ENCODE measurements at places on chromosomes 6 and 20.

DNA sequence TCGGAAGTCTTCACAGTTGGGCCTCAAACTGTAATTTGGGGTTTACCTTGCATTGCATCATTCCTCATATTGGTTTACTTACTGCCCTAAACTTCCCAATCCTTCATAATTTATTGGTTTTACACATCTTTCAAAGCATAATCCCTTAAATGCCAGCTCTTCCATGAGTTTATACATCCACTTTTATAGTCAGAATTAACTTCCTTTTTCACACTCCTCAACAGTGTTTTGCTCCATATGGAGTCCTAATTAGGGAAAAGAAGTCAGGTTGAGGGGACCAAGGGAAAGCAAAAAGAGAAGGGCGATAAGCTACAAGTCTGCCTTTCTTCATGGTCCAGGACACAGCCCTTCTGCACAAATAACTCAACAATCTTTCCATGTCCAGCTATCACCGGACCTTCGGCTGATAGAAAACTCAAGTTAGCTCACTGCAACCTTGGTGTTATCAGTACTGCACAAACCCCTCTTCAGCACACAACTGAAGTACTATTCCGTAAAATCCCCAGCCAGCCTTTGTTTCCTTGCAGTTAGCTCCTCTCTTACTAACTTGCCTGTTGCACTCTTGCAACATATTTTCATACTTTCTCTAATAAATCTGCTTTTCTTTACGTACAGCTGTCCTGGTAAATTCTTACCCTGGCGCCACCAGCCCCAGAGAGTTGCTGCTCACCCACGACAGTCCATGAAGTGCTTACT, 2.0 kb downstream of the EEF1E1 start:
- no peak for DNase-seq

- DNase-seq, result no peak
Measured at GRCh38 chr20:8647961-8648441, 420.9 kb upstream of the PLCB4 start.

DNA sequence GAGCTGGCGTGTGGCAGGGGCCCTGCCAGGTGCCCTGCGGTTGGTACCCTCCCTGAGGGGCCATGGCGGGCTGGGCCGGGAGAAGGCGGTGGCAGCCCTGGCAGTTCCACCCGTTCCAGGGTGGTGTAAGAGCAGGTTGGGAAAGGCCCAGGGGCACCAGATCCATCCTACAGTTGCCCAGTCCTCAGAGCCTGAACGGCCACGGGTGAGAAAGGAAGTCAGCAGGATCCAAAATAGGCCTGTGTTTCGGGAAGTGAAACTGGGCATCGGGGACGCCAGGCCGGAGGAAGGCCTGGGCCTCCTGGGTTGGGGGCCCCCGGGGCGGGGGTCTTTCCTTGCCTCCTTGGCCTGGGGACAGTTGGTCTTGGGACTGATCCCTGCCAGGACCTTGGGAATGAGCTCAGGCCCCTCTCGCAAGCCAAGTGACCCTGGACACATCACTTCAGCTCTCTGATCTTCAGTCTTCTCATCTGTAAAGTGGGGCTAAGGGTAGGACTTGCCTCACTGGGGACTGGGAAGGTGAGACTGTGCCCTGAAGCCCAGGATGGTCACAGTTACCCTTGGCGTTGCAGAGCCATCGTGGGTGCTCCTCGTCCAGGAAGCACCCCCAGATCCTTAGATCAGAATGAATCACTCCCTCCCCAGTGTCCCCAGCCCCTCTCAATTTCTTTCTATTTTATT, 18.1 kb upstream of the NOL4L start:
- peak; percentile 45 for DNase-seq

DNA sequence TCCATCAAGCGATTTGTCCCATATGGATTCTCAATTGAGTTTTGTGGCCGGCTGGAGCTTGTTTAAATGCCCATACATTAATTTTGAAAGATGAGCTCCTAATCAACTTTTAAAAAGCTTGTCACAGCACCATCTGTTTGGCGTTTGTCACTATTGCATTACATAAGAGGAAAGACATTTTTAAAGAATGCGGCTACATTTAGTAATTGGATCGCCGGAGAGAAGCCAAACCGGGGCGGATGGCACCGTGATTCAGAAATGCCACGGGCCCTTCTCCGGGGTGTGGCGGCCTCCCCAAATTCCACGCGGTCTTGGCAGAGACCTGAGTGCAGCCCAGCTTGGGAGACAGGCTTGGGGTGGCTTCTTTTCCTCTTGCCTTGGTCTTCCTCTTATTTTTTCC, 67.7 kb upstream of the ZNFX1 start:
- no peak for DNase-seq

Measured in midbrain (tissue), 1 donor.